ENCODE measurements at places on chromosomes 7 and 10.

GRCh38 chr10:80200687-80201086 is 4.7 kb downstream of the ANXA11 start:
- no peak for DNase-seq

DNA sequence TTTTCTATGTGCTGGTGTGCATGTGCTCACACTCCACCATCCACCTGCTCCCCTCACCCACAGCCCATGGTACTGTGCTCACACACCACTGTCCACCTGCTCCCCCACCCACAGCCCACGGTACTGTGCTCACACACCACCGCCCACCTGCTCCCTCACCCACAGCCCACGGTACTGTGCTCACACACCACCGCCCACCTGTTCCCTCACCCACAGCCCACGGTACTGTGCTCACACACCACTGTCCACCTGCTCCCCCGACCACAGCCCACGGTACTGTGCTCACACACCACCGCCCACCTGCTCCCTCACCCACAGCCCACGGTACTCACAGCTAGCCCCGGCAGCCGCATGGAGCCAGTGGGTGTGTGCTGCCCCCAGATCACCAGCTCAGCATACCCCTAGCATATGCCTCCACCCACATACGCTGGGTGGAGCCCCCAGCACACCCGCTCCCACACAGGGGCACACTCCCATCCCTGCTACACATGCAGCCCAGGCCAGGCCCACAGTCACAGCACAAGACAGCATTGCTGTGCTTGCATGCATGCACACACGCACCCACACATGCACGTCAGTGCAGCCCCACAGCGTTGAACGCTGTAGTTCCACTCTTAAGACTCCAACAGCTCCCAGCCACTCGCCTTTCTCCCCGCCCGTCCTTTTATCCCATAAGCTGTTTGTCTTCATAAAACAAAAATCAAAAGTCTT is 62.0 kb downstream of the PAX2 start:
- DNase-seq, result no peak

DNA sequence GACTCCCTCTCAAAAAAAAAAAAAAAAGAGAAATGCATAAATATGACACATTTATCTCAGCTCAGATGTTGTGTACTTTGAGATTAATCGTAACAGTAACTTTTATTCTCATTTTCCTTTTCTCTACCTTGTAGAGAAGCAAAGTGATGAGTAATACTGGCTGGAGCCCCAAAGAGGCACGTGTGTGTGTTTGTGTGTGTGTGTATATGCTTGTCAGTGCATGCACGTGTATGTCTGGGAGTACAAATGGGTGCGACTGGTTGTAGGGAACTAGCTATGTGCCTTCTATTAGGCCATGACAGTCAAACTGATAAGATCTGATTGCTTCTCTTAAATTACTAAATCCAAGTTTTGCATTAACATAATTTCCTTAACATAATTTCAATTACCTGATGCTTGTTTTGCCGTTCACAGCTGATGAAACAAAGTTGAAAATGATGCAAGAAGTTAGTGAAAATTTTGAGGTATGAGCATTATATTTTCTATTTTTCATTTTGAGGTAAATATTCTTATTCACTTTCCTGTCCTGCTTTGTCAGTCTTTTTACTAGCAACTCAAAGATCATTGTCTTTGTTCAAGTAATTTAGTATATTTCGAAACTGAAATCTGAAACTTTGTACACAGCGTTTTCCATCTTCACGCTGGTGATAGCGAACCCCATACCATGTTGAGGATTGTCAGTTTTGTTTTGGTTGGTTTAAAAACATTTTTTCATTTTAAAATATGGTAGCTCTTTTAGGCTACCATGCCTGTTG is 3.4 kb downstream of the TRRAP start:
- DNase-seq, result no peak

GRCh38 chr10:36899652-36900051 is 225.7 kb upstream of the ANKRD30A start:
- DNase-seq, result no peak

GRCh38 chr10:80382989-80383388 is 25.4 kb upstream of the PRXL2A start:
- DNase-seq, result peak; percentile 20

GRCh38 chr10:94626476-94626875 is 57.1 kb upstream of the CYP2C18 start:
- no peak for DNase-seq

DNA sequence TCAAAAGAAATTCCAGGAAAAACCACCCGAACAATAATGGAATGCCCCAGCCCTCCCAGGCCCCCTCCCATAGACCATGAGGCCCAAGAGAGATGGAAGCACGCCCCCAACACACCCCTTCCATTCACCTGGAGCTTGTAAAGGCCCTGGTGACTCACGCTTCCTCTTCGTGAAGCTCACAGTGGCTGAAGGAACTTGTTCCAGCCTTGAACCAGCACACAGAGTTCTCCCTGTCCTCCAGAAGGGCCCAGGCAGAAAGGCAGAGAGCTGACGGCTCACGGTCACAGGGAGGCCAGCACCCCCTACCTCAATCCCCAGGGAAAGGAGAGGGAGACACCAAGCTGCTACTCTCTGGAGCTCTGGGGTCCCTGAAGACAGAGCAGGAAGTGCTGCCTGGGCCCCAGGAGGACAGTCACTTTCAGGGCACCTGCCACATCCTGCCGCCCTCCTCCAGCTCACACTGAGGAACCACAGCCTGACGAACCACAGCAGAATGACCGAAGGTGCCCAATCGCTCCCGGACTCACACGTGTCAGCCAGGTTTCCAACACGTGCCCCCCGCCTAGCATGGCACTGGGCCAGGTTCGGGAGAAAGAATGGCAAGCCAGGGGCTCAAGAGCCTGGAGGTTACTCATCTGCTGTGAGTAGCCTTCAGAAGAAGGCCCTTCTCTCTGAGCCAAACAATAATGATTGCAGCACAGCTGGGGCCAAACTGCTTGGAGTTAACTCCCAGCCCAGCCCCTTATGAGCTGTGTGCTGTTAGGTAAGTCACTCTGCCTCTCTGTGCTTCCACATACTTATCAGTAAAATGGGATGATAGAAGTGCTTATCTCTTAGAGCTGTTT is 52.8 kb downstream of the DLG5 start:
- DNase-seq, result peak; percentile 35

DNA sequence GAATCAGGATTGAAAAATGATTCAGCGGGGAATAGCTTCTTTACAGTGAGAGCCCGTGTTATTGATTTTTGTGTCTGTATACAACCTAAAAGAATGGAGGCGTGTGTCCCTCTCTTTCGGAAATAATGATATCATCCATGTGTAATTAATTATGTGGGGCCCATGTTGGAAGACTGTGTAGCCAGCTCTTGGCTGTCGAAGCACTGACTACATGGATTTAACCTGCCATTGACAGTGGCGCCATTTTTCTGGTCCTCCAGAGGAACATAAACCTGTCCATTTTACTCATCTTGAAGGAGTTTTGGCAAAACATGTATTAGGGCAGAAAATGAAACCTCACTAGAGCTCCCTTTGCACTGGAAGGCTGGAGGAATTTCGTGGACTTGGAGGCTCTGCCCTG is 119.6 kb downstream of the ITIH5 start:
- DNase-seq, result no peak

DNA sequence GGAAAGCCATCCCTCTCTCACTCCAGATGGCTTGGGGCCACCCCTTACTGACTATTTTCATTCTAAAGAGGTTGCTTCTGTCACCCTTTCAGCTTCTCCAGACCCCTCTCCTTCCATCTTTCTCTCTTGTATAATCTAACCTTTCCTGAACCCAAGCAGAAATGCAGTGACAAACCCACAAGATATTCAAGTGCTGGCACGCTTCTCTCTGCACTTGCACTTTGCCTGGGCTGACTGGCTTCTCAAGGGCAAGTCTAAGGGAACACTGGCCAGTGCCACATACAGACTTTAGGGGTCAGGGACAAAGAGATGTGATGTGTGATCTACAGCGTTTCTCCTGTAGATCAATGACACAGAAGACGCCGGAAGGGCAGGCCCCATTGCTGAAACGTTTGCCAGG is 150.4 kb upstream of the LANCL2 start:
- no peak for DNase-seq

DNA sequence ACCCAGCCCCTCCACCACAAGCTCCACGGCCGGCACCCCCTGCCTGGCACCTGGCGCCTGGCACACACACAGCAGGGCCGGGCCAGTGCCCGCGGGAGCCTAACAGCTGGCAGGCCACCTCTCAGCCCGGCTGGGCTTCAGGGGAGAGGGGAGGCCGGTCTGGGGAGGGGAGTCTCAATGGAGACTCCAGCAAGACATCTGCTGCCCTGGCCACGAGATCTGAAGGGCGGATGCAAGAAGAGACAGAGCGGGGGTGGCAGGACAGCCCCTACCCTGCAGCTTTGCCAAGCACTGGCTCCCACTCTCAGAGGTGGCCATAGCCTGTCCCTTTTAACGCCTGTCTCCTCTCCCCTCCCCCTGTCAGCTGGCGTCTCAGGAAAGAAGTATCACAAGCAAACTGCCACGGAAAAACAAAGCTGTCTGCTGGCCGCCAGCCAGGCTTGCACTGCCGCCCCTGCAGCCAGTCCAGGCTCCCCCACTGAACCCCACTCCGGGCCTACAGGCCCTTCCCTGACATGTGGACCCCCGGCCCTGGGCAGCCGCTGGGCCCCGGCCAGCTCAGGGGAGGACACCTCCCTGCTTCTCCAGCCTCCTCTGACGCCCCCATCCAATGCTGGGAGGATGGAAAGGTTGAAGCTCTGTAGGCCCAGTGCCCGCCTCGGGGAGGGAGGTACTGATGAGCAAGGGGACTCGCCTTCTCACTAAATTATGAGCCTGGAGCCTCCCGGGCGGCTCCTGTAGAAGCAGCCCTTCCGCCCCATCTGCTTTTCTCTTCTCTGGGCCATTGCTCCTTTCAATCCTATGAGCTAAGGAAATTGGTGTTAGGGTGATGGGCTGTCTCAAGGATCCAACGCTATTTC is 178.4 kb downstream of the ARHGAP12 start:
- no peak for DNase-seq

- no peak for DNase-seq
Observed at GRCh38 chr10:110077436-110078130, 69.8 kb downstream of the ADD3 start.

GRCh38 chr7:48841739-48842138 is 82.6 kb upstream of the CDC14C start:
- no peak for DNase-seq

- DNase-seq, result no peak
Observed at GRCh38 chr10:120701381-120701780, 149.8 kb upstream of the WDR11 start.

GRCh38 chr10:107443813-107444212 is 279.3 kb upstream of the SORCS1 start:
- DNase-seq, result no peak

- DNase-seq, result no peak
Observed at GRCh38 chr7:4888161-4888560, 4.6 kb upstream of the RADIL start.

DNA sequence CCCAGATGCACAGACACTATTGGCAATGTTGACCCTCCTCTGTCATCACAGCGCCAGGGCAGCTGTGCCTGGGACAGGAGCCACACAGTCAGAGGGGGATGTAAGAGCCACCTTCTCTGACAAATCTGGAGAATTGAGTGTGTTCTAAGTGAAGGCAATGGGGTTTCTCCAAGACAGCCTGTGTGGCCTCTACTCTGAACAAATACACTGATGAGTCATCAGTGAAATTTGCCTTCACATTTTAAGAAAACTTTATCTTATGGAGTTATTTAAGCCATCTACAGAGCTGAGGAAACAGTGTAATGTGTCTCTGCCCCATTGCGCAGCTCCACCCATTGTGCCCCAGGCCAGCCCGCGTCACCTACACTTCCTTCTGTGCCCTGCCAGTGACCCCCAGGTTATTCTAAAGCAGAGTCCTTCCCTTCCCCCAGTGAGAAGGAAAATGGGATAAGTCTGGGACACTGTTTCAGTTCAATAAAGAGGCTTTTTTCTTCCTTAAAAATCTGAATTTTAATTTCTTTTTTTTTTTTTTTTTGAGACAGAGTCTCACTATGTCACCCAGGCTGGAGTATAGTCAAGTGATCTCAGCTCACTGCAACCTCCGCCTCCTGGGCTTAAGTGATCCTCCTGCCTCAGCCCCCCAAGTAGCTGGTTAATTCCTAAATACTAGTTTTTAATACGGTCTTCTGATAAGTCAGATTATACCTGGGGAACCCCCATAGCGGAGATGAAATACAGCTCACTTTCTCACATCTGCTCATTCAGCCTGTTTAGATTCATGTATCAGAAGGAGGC is 21.8 kb downstream of the AKR1E2 start:
- no peak for DNase-seq

- DNase-seq, result no peak
Observed at GRCh38 chr10:51800725-51801424, 101.5 kb upstream of the CSTF2T start.

DNA sequence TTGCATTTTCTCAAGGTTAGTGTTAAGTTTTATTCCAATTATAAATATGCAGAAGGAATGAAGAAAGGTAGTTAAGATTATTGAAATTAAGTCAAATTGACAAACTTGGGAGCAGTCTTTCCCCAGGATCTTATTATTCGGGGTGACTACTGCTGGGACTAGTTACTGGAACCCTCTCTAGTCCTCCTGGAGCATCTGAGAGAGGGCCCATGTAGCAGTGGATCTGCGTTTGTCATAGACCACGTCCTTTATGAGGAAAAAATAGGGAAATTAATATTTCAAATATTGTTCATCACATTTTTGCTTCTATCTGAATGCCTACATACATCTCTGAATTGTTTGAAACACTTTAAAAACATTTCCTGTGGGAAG is 41.0 kb downstream of the CNPY1 start:
- DNase-seq, result no peak

GRCh38 chr10:99266383-99266782 is 30.7 kb upstream of the HPSE2 start:
- DNase-seq, result no peak

DNA sequence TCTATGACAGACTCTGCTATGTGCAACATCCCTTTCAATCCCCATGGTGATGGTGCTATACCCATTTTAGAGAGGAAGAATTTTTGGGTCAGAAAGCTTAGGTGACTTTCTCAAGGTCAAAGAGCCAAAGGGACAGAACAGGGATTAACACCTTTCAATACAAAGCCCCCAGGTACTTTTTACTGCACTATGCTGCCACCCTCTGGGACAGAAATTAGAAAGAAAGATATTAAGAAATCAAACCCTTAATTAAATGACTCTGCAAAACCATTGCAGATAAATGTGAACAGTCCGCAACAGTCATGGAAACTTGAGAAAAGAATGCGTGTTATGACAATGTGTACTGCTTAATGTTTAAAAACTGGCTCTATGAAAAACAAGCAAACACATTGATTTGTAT is 673.7 kb downstream of the MAGI2 start:
- DNase-seq, result no peak

GRCh38 chr7:101729241-101729883 is 88.1 kb upstream of the CUX1 start:
- no peak for DNase-seq

DNA sequence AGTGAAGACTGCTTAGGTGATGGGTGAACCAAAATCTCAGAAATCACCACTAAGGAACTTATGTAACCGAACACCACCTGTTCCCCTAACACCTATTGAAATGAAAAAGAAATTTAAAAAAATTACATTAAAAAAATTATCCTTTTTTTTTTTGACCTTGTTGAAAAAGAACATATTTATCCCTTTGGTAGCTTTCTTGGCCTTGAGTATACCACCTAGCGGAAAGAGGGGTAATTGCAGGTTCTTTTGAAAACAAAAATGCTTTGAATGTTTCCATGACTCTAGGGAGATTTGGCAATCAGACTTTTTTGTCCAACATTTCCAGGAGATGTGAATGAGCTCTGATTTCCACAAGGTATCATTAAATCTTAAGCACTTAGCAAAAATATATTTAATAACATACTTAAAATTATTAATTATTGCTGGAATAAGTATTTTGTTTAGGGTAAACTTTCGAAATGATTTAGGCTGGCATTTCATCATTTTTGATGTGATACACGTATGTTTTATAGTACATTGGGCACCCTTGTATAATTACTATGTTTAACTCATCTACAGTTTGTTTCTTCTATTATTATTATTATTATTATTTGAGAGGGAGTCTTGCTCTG is 47.0 kb upstream of the ELMO1 start:
- DNase-seq, result no peak
